ENCODE measurements at places on chromosomes 7 and 10.

GRCh38 chr7:124042826-124043225, 10.0 kb upstream of the TMEM229A start:
- no peak for DNase-seq

DNA sequence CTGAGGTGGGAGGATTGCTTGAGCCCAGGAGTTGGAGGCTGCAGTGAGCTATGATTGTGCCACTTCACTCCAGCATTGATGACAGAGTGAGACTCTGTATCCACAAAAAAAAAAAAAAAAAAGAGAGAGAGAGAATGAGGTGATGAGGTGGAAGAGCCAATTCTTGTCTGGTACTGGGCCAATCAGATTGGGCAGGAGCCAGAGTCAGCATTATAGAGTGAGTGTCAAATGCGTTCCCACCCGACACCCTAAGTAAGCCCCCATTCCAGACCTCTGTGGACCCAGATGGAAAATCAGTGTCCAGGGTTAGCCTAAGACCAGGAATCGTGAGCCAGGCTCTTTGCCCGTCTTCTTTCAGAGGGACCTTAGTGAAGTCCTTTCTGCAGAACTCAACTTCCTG, 83.9 kb downstream of the WIPF3 start:
- no peak for DNase-seq

DNA sequence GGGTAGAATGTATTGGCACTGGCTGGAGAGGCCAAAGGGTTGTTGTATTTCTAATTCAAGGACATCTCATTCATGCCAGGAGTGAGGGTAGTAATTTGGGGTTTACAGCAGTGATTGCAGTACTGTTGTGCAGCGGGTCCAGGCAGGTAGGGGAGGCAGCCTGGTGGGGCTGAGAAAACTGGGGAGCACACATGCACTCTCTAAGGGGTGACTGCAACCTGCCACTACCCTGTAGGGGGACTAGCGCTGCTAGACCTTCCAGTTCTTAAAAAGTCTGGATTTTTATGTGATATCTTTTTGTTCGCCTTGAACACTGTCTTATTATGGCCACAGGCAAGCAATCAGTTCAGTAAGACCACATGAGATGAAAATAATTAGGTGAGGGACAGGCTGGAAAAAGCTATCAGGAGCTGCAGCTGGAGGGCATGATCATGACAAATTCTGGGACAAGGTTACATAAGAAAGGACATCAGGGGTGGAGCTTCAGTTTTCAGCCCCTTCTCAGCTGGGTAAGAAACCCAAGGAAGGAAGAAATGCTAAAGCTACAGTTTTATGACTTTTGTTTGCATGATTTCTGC, 149.0 kb downstream of the ARHGAP21 start:
- DNase-seq = no peak

DNA sequence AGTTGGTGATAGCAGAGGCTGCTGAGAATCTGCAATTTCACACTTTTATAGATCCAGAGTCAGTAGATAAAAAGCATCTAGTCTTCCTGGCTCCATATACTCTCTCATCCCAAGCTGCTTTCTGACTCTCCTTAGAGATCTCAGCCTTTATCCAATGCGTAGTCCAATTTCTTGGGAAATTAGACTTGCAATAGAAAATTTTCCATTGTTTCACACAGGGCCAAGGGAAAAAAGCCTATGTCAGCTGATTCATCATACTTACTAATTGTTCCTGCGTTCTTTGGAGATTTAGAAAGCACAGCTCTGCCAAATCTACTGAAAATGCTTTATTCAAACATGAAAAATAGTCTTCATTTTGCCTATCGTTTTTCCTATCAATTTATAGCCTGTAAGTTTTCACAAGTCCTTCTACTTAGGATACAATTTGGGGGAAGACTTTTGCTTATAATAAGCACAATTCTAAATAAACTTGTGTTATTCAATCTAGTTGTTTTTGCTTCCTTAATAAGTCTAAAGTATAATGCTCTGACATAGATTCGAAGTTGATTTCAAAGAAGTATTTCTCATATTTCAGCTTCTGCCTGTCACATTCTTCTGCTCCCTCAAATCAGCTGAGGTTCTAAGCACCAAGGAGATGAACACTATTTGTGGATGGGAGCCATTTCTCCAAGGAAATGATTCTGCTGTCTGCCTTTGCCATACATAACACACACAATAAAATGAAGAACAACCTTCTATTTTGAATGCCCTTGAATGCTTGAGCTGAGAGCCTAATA, 165.4 kb downstream of the ADAM12 start:
- no peak for DNase-seq

GRCh38 chr7:128893251-128894100, 17.0 kb downstream of the KCP start:
- DNase-seq = no peak

GRCh38 chr10:132269266-132270230, 38.2 kb downstream of the STK32C start:
- no peak for DNase-seq

DNA sequence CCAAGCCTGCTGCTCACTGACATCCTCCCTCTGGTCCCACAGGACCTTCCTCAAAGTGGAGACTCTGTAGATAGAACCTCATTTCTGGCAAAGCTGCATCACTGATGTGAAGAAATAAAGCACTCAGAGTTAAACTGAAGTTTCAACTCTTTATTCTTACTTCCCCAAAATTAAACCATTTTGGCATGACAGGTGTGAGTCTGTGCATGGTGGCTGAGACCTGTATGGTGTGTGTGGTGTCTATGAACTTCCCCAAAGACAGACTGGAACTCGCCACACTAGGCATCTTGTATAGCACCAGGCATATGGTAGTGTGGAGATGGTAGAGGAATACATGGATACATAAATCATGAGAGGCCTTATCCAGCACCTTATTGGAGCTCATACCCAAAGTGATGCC, 6.6 kb upstream of the WDFY4 start:
- DNase-seq = no peak

DNA sequence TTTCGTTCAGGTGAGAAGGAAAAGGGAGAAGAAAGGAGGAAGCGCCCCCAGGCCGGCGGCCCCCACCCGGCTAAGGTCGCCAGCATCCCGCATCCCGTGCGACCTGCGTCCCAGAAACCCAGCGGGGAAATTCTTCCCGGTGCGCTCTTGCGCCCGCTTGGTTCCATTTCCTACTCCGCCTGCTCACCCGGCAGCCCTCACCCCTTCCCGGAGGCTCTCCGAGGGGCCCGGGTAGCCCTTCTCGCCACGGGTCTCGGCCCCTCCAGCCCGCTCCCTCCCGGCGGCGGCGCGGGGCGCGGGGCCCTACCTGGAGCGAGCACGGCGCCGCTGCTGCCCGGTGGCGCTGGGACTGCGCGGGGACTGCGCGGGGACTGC, at the start of gene PRKCQ:
PRKCQ (minus strand) TSS at position 373 of the 375 bp plus-strand sequence. CDS start 65,141 bp downstream, outside the sequence.
- DNase-seq = no peak

GRCh38 chr10:734481-734880, 45.0 kb upstream of the DIP2C start:
- no peak for DNase-seq

- no peak for DNase-seq
These were observed 85.4 kb downstream of the MACC1 start for GRCh38 chr7:20131776-20132175.

DNA sequence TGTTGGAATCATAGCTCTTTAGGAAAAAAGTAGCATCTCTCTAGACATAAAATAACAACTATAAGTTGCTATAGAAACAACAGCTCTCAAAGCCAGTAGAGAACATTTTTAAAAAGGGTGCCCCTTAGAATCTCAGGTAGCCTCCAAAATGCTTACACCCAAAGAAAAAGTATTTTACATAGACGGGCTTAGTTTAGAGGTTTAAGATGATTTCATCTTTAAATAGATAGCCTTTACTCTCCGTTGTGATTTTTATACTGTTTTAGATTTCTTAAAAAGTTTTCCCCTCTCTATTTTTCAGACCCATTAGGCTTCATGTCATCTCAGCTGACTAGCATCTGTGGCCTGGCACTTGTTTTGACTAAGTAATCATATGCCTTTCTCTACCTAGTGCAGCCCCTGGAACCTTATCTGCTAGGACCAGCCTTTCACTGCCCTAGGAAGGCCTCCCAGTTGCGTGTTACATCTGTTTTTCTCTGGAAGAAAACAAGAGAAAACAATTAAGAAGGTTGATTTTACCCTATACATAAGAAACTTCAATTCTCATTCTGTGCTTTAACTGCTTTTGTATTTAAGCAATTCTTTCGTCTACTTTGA, 6.9 kb upstream of the BPGM start:
- DNase-seq = no peak

DNA sequence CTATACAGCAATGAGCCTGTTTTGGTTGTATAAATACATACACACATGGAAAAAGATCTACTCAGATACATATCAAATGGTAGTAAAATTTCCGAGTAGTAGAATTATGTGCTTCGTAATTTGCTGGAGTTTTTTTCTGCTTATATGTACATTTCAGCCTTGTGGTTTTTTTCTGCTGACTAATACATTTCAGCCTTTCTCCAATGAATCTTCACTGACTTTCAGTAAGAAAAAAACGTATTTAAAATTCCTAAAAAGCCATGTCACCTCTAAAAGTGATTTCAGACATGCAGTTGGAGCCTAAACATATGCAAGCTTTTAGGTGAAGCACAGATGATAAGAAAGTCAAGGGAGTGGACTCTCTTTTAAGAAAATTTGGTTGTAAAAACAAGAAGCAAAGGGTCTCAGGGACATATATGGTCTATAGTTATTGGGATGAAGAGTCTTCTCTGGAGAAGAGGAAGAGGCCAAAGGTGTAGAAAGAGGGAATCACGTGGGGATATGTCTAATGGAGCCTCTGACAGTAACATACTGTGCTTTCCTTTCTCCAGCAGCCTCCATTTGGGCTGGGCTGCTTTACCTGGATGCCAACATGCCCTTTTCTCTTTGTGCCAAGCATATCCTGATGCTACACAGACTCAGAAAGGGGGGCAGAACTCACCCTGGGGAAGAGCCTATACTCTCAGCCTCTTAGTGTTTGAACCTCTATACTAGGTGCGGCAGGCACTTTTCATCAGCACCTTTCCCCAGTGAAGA, 2.4 kb downstream of the AMPH start:
- no peak for DNase-seq

DNA sequence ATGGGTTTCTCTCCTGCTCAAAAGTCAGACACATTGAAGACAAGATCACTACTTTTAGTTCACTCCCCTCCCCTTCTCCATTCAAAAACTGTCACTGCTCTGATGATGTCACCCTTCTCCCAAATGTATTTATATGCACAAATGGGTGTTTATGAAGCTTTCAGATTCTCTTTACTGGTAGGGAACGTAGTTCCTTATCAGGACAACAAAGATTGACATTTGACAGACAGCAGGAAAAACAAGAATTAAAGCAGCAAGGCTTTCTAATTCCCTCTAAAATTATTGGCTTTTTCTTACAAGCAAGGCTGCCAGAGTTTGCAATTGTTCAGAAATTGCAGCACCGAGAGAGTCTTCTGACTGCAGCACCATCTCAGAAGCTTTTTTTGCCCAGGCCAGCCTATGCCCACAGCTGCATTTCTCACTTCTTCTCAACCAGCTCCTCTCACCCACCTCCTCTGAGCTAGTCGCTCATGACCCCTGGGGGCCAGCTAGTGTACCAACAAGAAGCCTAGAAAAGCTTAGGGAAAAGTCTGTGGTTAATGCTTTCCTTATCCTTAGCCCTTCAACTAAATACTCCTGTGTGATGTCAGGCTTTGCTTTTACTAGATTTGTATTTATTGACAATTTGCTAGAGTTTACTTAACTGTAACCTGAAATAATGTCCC, 265.1 kb downstream of the HTR7 start:
- peak; percentile 4 for DNase-seq

DNA sequence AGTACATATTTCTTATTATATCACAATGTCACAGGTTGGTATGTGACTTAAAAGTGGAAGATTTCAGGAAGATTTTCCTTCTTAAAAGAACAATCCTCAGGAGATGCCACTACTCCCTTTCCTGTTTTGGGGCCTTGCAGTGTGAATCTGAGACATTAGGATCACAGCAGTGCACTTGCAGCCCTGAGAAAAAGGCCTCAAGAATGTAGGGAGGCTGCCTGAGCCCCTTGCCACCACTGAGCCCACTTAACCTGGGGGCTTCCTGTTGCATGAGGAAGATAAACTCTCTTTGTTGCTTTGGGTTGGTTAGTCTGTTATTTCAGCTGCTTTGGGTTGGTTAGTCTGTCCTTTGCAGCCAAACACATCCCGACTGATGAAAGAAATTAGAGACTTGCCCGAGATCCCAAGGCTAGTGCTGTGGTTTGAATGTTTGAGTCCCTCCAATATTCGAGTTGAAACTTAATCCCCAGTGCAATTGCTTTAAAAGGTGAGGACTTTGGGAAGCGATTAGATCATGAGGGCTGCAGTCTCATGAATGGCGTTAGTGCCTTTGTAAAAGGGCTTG, 151.3 kb upstream of the SP4 start:
- DNase-seq = no peak

DNA sequence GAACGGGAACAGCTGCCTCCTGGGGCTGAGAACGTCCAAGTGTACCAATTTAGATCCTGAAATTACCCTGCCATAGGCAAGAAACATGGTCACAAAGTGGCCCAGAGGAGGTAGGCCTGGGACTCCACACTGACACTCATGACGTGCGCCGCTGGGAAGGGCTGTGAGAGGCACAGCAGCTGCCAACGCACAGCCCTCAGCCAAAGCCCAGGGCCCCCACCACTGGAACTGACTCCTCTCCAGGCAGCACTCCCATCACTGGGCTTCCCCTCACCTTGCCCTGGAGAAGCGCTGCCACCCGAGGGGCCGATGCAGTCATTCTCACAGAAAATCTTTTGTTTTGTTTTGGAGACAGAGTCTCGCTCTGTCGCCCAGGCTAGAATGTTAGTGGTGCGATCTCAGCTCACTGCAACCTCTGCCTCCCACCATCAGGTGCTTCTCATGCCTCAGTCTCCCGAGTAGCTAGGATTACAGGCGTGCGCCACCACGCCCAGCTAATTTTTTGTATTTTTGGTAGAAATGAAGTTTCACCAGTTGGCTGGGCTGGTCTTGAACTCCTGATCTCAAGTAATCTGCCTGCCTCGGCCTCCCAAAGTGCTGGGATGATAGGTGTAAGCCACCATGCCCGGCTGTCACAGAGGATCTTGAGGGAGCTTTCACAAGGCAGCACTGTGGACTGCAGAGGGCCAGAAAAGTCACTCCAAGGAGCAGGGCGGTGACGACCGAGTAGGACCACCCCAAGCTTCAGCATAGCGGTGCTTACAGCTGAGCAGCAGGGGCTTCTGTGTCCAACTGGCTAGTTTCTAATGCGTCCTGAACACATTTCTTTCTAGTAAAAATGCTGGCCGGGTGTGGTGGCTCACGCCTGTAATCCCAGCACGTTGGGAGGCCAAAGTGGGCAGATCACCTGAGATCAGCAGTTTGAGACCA, 13.5 kb downstream of the GUSB start:
- no peak for DNase-seq

DNA sequence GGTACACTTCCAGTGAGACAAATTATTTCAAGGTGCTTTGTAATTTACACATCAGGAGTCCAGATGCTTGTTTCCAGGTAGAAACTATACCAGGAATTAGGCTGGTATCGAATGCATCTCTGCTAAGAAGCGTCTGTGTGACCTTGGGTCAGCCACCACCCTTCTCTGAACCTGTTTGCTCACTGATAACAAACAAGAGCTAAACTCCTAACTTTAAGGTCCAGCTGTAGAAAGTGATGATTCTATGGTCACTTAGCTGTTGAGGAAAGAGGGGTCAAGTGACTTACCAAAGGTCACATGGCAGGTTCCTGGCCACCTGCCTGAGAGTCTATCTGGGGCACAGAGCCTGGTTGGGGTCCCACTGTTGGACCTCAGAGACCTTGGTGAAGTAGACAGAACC, 95.4 kb downstream of the HIF1AN start:
- DNase-seq = no peak

- no peak for DNase-seq
These were observed 60.8 kb upstream of the GPR158 start for GRCh38 chr10:25114036-25114411.

Data from activated CD4-positive, alpha-beta T cell treated with anti-CD3 and anti-CD28 coated beads, Interleukin-2, Interleukin-6, amounts not matched to agents 100 ng/mL and 50 ng/mL, durations not matched to agents 16 hours and 8 hours (primary cell).